ENCODE measurements at places on chromosomes 13 and 19.

DNA sequence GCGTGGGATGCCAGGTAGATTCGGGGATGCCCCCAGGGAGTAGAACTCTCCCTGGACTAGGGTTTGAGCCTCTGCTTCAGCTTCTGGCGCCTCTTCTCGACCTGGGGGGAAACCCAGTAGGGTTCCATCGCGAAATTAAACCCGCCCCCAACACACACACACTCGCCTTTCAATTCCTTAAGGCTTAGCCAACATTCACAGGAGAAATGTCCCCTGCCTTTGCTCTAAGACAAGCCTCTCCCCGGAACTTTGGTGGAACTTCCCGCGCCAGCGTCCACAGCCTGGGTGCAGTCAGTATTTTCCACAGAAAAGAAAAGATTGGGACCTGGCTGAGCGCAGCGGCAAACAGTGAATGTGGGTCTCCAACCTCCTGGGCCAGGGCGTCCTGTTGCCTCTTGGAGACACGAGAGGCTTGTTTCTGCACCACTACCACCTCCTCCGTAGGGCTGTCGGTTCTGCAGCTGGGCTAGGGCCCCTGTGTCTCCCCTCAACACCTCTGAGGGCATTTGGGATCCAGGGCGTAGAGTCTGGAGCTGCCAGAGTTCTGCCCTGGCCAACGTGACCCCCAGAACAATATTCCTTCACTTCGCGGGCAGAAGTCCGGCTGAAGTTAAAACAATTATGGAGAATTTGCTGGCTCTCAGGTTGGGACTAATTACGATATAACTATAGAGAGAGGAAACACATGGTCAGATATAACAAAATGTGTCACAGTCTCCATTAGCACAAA lies 3.2 kb downstream of the PDX1 start:
- DNase-seq, result no peak

DNA sequence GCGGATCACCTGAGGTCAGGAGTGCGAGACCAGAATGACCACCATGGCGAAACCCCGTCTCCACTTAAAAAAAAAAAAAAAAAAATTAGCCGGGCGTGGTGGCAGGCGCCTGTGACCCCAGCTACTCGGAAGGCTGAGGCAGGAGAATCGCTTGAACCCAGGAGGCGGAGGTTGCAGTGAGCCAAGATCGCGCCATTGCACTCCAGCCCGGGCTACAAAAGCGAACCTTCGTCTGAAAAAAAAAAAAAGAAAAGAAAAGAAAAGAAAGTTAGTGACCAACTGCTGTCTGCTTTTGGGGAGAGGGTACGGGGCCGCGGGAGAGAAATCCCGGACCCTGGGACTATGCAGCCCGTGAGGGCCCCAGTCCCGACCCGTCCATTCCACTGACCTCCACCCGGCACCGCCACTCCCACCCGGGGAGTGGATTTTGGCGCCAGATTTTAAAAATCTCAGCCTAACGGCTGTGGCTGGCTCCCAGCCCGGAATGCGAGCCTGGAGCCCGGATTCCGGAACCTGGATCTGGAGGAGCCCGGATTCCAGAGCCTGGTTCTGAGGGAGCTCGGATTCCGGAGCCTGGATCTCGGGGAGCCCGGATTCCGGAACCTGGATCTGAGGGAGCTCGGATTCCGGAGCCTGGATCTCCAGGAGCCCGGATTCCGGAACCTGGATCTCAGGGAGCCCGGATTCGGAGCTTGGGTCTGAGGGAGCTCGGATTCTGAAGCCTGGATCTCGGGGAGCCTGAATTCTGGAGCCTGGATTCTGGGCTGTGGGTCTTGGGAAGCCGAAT lies 6.1 kb upstream of the LMNB2 start:
- DNase-seq, result no peak

DNA sequence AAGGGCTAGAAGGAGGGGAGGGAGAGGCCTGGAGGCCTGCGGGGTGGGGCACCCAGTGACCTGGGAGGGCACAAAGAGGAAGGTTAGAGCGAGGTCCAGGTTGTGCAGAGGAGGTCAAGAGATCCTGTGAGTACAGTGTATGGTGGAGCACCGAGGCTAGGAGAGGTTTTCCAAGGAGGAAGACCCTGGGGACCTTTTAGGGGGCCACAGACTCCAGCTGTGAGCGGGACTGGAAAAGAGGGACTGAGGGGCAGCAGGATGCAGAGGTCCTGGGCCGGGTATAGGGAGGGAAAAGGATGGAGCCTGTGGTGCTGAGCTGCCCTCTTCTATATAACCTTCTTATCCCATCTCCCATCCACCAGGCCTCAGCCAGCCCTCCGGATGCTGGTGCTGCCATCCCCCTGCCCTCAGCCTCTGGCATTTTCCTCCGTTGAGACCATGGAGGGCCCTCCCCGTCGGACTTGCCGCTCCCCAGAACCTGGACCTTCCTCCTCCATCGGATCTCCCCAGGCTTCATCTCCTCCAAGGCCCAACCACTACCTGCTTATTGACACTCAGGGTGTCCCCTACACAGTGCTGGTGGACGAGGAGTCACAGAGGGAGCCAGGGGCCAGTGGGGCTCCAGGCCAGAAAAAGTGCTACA lies 863 bp downstream of the ZNF581 start:
- DNase-seq, result no peak

DNA sequence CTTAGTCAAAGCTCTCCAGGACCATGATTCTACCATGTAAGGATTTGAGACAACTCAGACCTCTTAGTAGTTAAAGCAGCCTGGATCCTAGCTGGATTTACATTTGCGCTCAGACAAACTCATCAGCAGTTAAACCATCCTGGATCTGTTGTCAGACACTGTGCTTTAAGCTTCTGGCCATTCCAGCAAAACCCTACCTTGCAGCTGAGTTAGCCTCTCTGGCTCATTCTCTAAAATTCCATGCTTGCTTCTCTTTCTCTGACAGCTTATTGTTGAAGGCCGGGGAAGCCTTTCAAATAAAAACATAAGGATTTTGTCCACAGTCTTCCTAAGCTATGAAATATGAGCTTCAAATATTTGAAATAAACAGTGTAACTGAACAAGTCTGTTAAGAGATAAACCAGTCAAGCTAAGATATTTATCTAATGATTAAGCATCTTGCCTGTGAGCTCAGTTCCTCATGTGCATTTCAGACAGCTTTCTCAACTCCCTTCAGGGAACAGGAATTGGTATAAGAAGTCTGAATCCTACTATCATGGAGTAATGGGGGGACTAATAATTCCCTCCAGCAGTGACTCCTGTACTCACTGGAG lies 89.3 kb downstream of the SLAIN1 start:
- DNase-seq, result no peak

- no peak for DNase-seq
Measured at GRCh38 chr19:29928831-29929230, 13.2 kb upstream of the URI1 start.

DNA sequence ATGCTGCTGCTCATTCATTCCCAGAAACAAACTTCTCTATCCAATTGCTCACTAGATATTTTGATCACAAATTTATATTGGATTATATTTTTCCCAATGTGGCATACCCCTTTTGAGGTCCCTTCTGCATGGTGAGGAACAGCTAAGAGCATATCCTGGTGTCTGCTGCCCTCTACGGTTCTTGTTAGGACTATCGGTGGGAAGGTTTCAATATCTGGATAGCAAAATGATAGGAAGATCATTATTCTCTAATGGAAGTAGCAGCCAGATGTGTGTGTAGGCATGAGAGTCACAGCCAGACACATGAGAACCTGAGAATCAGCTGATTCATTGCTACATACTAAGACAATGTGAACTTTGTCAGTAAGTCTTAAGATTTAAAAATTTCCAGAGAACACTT lies 1422.4 kb upstream of the MIR17HG start:
- no peak for DNase-seq

Data from stimulated activated CD8-positive, alpha-beta memory T cell treated with anti-CD3 and anti-CD28 coated beads, Interleukin-4, amount 100 ng/mL, for 1 hour (primary cell).